Activated T-helper 2 cell treated with anti-CD3 and anti-CD28 coated beads, Interferon-gamma antibody, Interleukin-2, Interleukin-4, amounts not matched to agents 10 μg/mL and 5 μg/mL and 100 μg/mL, durations not matched to agents 14 hours and 24 hours and 36 hours (primary cell): ENCODE measurements at places on chromosomes 2 and 18.

GRCh38 chr18:23126376-23127056 lies 8.8 kb upstream of the CABLES1 start:
- DNase-seq, result no peak

GRCh38 chr2:66574701-66575624 lies 140.0 kb downstream of the MEIS1 start:
- no peak for DNase-seq

GRCh38 chr2:172488556-172488955 lies 61.2 kb downstream of the ITGA6 start:
- no peak for DNase-seq

DNA sequence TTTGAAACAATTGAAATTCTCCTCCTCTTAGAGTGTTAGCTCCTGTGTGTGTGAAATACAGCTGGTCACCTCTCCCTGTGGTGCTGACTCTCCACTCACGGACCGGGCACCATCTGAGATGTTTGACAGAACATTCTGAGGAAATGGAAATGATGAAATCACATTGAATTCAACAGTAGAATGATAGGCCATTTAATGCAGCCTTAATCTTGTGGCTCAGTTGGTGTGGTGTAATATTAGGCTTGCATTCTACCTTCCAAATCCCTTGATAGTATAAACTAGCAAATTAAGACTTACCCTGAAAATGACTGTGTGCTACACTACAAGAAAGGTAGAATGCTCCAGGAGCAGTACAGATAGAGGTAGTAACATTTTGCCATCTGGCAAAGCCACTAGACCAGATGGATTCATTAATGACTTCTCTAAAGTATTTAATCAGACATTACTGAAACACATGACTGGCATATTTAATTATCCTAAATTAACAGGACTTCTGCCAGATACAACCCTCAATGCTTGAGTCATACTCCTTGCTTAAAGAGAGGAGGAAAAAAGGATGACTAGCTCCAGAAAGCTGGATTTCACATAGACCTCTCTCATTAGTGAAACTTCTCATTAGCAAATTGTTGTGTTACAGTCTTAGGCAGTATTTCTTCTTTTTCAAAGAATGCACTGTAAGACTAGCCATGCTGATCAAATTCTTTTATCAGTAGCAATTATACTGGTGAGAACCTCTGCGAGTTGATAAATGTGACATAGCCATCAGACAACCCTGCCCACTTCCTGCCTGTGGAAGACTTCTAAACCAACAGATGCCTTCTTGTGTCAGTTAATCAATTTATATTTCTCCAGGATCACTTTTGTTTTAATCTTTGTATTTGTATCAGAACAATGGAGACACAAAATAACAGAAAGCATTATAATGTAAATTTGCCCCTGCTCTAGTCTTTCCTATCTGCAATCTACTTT lies 80.6 kb downstream of the EML6 start:
- DNase-seq, result no peak

DNA sequence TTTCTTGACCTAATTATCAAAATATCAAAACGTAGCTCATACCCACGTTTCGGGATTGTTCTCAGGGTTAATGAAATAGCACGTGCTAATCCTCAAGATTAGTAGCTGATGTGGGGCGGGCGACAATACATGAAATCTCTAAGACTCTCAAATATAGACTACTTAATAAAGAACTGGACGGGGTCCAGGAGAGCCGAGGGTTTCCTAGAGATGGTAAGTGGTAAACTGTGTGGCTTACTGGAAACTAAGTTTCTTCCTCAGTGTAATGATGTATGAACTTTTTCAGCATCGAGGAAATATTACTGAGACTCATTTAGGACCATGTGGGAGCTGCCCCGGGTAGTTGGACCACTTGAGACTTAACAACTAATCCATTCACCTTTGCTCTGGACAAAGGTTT lies 453.3 kb upstream of the SALL3 start:
- DNase-seq, result no peak

- no peak for DNase-seq
Measured at GRCh38 chr2:238286551-238286950, 1.9 kb downstream of the PER2 start.

DNA sequence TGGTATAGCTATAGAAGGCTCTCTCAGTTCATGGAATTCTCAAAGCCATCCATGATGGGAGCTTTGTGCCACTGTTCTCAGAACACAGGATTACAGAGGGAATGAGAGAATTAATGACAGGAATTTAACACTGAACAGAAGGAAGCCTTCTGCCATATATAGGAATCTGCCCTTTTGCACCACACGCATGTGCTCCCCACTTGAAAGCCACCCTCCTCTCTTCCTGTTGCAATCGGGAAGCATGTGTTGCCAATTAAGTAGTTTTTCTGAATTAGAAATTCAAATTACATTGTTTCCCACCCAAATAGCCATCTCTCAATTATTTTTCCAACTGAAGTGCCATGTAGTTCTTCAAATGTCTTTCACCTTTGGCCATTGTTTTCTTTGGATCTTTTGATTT lies 71.3 kb downstream of the C1D start:
- DNase-seq, result no peak

DNA sequence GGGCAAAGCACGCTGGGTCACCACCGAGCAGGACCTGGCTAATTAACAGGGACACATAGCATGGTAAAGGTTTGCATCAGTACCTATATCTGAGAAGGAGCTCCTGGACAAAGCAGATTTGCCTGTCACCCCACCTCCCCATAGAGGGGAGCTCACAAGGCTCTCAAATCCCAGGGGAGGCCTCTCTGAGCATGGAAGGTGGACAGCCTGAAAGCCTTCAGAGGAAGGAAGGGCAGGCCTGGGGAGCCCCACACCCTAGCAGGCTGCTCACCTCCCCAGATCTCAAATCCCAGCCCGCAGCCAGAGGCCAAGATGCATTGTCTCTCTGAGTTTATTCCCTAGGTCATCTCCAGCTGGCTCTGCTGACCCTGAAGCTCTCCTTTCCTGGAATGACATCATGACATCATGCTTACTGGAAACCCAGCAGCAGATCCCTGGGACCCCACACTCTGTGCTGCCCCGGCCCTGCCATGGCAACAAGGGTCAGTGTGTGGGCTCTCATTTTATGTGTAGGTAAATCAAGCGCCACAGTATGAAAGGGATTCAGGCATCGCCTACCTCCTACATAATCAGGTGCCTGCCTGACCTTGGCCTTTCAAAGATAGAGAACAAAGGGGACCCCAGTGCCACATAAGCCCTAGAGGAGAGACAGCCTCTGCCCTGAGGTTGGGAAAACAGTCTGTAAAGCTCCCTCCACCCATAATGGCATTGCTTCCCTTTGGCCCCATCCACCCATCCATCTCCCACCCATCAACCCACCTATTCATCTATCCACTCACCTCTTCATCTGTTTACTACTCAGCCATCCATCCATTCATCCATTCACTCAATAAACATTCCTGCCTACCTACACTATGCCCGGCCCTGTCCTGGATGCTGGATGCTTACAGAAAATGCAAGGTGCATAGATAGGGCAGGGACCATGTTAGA lies 15.7 kb upstream of the TEX51 start:
- no peak for DNase-seq

DNA sequence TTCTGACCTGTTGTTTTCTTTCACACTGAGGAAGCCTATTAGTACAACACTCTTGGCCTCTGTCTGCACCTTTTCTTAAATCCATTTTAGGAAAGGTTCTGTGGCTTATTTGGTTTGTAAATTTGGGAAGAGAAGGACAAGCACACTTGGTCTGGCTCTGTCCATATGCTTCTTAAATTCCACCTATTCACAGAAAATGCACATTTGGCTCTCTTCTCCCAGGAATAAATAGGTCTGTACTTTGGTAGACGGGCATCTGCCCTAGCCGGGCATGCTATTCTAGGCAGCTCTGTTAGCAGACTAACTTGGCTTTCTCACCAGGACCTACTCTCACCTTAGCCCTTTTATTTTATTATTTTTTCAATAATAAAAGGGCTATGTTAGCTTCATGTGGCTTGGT lies 1211.8 kb upstream of the SLC39A10 start:
- DNase-seq, result no peak

- DNase-seq, result no peak
Measured at GRCh38 chr18:9009703-9010488, 92.6 kb upstream of the NDUFV2 start.

GRCh38 chr18:73556904-73557303 lies 590.7 kb downstream of the FBXO15 start:
- DNase-seq, result no peak

DNA sequence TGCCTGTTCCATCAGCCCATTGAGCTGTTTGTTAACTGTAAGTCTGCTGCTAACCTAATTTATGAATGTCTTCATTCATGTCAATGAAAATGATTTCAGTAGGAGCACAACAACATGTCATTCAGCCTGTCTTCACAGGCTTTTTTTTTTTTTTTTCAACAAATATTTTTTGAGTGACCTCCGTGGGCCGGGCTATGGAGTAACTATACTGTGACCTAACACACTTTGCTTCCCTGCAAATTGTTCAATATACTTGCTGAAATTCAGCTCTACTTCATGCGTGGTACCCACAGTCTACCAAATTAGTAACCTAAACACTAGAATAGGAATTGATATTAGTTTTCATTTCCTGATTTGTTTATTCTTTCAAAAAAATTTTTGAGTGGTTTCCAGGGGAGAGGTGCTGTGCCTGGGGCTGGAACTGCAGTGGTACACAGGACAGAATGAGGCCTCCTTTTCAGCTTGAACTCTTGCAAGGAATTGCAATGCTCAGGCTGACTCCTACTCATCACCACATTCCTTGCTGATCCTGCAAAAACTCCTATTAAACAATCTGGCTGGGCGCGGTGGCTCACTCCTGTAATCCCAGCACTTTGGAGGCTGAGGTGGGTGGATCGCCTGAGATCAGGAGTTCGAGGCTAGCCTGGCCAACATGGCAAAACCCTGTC lies 87.1 kb downstream of the CDH20 start:
- no peak for DNase-seq

DNA sequence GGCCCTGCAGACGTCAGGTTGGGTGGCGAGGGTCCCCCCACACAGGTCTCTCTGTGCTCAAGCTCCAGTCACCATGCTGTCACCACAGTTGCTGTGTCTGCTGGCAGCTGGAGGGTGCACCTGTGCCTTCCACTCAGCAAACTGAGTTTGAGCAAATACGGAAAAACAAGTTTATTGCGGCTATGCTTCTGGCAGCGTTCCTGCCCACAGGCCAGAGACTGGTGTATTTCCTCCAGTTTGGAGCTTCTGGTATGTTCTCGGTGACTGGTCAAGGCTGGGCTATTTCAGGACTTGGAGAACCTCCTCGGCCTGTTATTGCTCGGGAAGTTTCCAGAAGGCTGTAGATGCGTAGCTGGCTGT lies 132.6 kb downstream of the SEPTIN10 start:
- no peak for DNase-seq

DNA sequence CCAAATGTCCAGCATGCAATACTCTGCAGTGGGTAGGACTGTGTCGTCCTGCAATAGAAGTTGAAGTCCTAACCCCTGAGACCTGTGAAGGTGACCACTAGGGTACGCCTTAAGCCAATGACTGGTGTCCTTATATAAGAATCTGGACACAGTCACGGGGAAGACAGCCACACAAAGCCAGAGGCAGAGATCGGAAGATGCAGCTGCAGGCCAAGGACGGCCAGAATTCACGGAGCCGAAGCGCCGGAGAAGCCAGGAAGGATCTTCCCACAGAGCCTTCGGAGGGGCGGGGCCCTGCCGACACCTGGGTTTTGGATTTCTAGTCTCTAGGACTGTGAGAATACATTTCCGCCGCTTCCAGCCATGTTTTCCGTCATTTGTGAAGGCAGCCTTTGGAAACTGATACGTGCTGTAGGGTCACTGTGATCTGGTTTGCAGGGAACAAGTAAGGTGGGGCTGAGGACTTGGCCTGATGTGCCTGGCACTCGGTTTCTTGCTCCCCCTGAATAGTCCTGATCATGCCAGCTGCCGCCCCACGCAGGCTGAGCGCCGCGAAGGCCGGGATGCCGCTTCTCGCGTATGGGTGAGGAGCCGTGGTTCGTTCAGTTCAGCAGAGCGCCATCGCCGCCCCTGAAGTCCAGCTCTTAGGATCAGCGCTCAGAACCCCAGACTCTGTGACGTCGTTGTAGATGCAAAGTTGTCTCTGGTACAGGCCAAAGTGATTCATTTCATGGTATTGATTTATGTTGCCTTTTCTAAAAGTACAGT lies 38.7 kb downstream of the PTGR3 start:
- DNase-seq, result no peak

- DNase-seq, result no peak
Measured at GRCh38 chr2:17592731-17593409, 52.4 kb downstream of the VSNL1 start.

GRCh38 chr2:120905824-120906571 lies 170.3 kb downstream of the GLI2 start:
- no peak for DNase-seq

GRCh38 chr2:68839260-68839833 lies 31.9 kb downstream of the BMP10 start:
- no peak for DNase-seq

DNA sequence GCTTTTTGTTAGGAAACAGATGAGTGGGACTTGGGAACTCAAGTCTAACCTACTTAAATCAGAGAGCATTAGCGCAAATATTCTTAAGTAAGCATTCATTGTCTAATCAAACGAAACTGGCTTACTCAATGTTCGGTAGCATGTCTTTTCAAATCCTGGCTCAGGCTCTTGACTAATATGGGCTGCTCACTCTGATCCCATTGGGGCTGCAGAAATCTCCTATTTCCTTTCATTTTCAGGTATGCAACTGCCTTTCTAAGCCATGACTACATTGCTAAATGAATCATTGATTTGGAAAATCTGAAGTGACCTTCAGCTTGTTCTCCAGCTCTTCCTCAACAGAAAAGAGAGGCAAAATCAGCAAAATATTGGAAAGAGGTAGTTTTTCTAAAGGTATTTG lies 2084.4 kb upstream of the PIK3C3 start:
- DNase-seq, result no peak

- DNase-seq, result no peak
Measured at GRCh38 chr18:48799724-48800315, 150.9 kb downstream of the SMAD7 start.

DNA sequence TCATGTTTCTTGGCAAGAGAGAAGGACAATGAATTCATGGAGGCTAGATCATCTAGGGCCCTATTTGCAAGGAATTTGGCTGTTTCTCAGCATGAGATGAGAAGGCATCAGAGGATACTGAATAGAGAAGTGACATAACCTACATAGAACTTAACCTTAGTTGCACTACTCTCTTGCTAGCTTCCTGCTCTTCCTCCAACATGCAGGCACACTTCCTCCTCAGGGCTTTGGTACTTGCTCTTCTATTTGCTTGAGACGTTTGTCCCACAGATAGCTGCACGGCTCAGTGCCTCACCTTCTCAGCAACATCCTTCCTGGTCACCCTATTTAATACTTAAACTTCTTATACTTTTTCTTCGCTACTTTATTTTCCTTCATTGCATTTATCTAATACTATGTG lies 20.0 kb upstream of the LANCL1 start:
- no peak for DNase-seq

GRCh38 chr2:42613281-42614064 lies 45.0 kb downstream of the MTA3 start:
- no peak for DNase-seq
